Urothelium cell line (cell line): ENCODE measurements at places on chromosomes 5 and 9.

- peak; percentile 44 for DNase-seq
Observed at GRCh38 chr9:84940294-84940693, 270.8 kb downstream of the NTRK2 start.

GRCh38 chr5:15023846-15024245 is 152.3 kb upstream of the ANKH start:
- no peak for DNase-seq

DNA sequence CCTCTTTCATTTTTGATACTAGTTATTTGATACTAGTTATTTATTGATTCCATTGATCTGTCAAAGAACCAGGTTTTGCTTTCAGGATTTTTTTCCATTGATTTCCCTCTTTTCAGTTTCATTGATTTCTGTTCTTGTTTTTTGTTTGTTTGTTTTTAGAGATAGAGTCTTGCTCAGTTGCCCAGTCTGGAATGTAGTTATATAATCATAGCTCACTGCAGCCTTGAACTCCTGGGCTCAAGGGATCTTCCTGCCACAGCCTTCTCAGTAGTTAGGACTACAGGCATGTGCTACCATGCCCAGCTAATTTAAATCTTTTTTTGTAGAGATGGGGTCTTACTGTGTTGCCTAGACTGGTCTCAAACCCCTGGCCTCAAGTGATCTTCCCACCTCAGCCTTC is 49.9 kb downstream of the FSD1L start:
- DNase-seq, result no peak

GRCh38 chr5:96140084-96140483 is 178.4 kb upstream of the ELL2 start:
- no peak for DNase-seq

DNA sequence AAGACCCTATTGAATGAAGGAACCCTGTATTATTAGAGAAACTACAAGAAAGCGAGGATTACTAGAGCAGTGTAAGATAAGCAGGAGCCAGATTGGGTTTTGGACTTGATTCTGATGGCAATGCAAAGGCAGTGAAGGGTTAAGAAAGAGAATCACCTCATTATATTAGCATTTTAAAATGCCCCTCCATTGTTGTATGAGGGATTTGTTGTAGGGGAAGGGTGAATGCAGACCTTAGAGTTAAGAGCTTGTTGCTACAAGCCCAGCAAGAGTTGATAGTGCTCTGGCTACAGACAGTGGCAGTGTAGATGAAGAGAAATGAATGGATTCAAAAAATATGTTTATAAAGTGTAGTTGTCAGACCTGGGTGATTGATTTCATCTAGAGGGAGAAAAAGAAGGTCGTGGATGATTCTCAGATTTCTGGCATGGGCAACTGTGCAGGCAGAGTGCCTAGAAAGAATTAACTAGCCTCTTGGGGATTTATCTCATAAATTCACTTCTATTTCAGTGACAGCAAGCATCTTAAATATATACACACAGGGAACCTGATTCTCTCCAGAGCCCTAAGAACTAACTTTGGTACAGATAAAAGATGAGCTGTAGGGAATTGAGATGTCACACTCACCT is 344.8 kb downstream of the ARRDC3 start:
- no peak for DNase-seq

- DNase-seq, result no peak
Observed at GRCh38 chr5:72598401-72599064, 91.3 kb upstream of the ZNF366 start.

DNA sequence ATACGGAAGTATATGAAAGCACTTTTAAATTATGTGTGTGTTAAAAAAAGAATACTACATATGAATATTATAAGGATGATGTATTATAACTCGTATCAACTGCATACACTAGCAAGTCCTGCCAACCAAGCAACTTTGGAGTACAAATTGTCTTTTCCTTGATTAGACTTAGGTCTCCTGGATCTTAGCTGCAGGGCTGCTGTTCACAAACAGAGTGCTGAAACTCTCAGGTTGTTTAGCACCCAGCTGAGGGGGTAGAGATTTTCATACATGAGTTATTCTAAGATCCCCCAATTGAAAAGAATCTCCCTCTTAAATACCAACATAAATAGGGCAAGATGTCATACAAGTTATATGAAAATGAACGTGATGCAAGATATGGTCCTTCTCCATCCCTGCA is 149.8 kb upstream of the TNC start:
- peak; percentile 11 for DNase-seq

DNA sequence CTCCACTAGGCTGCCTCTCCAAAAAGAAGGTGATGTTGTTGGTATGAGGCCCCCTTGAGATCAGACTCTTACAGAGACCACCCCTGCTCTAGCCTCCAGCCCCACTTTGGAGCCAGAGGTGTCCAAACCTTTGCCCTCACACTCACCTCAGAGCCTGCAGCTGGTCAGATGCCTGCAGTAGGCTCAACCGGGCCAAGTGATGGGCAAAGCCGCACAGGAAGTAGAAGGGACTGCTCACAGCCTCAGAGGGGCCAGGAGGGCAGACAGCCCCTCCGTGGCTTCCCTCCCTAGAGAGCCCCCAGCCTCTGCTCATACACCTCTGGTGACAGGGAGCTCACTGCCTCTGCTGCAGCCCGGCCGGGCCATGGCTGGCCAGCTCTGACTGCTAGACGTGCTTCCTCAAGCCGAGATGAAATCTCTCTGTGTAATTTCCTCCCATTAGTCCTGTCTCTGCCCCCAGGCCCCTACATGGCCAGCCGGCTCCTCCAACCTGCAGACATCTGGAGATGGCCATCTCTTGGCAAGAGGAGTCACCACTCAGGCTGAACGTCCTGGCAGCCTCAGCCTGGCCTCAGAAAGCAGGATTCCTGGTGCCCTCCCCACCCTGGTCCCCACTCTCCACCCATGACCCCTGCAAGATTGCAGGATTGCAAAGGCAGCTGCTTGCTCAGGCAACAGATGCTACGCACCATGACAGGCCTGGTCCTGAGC is 7.3 kb upstream of the TCF7 start:
- DNase-seq, result no peak

- peak; percentile 37 for DNase-seq
Observed at GRCh38 chr9:129416821-129417539, 203.9 kb downstream of the C9orf50 start.

GRCh38 chr9:107888773-107889227 is 399.2 kb upstream of the KLF4 start:
- no peak for DNase-seq

DNA sequence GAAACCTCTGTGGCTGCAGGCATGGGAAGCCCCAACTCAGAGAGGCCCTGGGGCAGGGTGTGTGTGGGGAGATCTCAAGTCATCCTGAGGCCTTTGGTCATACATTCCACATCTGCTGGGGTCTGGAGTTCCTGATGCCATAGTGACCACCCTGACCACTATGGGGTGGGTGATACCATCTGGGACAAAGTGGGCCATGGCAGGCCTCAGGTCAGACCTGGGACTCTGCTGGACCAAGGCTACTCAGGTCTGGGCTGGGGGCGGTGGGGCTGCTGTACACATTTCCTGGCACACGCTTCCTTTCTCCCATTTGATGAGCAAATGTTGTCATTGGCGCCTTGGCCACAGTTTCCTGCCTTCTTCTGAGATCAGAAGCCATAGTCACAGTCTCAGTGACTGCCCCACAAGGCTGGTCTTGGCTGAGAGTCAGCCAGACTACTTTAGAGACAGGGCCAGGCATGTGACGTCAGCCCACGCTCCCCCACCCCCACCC is 15.1 kb upstream of the ACSL6 start:
- DNase-seq, result no peak
